ENCODE measurements at places on chromosomes 5 and 9.

DNA sequence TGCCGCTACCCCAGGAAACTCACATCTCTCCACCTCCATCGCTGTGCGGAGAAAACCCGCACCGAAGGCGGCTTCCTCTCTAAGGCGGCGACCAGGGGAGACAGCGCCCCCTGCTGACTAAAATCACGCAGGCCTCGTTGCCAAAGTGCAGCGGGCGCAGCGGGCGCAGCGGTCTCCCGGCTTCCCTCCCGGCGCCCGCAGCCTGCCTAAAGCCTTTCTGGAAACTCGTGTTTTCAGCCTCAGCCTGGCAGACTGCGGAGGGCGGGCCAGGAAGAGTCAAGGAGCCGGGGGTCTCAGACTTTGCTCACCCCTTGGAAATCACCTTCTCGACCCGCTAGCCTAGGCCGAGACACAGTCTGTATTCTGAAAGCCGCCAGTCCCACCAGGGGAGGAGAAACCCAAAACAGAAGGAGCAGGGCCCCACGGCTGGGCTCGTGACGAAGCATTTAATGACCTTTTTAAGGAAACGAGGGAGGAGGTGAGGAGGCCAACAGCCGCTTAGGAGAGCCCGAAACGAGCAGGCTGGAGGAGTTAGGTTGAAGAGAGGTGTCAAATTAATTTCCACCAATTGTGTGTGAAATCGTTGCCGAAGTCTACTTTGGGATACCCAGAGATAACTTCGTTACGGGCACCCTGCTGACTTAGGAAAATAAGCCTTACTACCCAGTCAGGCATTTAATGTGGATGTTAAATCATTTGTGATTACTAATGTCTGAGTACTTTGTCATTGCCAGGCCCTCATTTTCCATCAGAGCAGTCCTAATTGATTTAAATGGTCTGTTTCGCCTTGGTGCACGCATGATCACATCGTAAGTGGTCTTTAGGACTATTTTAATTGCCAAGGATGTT is 7.3 kb upstream of the FOXB2 start:
- no peak for DNase-seq

- no peak for DNase-seq
Measured at GRCh38 chr9:114826431-114826830, 20.6 kb upstream of the TNFSF15 start.

DNA sequence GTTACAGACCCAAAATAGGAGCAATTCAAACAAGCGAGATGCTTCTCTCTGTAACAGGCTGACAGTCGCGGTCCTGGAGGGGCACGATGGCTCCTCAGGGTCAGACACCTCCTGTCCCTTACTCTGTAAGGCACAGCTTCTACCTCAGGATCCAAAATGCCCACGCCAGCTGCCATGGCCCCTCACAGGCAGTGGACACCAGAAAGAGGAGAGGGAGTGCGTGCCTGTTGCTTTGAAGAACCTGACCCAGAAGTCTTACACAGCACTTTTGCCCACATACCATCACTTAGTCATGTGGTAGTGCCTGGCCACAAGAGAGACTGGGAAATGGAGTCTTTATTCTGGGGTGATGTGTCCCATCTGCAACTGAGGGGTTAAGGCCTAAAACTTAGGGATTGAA is 11.6 kb upstream of the ABL1 start:
- DNase-seq, result no peak

DNA sequence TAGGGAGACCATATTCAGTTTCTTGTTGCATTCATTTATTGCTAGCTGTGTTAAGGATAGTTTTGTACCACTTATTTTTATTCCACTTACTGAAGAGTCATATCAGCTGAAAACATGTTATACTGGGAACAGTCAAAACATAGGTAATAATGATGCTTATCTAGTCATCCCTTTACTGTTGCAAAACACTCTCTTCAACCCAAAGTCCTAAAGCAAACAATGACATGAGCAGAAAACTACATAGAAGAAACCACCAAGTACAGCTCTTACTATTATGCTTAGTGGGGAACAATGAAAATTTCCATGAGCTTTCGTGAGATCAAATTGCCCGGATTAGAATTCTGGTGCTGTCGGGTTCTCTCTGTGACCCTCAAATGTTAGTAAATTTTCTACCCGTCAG is 681.4 kb downstream of the NR2F1-AS1 start:
- DNase-seq, result no peak

DNA sequence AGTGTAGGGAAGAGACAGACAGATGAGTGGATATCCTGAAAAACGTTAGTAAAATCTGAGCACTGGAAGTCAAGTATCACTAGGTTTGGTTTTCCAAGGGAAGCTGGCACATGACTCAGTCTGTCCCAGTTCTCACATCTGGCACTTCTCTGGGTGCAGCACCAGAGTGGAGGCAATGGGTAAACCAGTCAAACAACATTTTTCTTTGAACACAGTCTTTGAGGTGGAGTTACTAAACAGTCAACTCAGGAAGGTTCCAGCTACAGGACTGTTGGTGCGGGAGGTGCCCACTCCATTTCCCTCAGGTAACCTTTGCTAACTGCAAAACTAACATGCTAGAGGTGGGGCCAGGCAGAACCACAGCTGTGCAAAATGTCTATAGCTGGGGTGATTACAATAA is 301.4 kb upstream of the RFX3 start:
- no peak for DNase-seq

- no peak for DNase-seq
Measured at GRCh38 chr9:69822116-69822750, 1.6 kb downstream of the CFAP95 start.

DNA sequence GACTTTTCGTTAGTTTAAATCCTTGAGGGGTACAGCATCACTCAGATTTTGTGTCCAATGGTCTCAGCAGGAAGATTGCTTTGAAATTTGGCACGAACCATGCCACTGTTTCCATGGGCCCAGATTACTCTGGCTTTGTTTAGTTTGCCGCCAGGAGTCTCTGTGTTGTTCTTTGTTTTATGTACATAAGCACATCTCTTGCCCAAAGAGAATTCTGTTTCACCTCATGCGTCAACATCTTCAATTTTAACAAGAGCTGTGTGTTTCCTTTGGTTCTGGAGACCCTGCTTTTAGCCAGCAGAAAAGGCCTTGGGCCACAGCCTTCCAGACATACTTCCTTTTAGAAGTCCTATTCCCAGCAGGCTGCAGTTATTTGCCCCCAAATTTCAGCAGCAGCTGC is 62.4 kb downstream of the TNPO1 start:
- DNase-seq, result no peak

DNA sequence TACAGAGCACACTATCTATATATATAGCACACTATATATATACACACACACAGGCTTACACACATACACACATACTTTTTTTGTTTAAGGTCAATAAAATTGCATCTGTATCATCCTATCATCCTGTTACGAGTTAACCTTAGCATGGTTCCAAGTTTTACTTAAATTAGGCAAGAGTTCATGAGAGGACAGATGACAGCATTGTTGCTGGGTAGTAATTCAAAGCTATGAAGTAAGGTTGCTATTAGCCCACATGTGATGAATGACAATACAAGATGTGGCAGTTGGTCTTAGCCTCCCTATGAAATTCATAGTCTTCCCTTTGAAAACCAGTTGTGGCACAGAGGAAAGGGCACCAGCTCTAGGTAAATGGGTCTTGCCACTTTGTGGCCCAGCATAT is 438.1 kb downstream of the ACTL7B start:
- no peak for DNase-seq

DNA sequence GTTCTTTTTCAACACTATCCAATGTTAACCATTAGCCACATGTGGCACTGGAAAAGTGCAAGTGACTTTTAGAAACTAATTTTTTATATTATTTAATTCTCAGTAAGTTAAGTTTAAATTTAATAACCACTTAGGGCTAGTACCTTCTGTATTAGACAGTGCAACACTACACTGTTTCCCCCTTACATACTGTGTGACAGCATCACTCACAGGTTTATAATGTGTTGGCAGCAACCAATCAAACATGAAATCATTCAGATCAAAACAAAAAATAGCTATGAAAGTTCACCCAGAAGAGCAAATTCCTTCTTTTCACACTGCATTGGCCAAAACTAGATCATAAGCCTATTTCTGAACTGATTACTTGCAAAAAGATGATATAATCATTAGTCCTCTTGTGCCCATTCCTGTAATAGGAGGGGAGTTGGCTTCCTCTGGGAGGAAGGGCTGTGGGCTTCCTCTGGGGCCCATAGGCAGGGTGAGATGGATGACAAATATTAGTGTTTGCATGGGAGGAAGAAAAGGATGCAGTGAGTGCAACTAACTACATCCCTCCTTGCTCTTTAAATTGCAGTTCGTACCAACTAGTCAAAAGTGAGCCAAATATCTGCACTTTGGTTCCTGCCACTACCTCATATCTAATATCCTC is 708.1 kb upstream of the RGMB start:
- DNase-seq, result no peak

DNA sequence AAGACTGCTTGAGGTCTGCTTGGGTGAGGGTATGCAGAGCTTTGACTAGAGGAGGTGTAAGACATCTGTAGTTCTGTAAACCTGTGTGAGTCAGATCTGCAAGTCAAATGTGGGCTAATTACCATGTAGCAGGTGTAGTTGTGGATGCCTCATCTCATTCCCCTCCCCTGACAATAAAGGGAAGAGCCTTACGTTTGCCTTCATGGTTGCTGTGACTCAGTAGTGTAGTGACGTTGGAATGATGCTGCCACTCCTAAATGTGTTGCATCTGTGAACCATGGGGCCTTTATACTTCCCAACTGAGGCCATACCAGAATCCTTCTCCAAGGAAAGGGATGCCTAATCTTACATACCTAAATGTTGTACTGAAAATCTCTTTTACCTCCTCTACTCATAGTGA is 26.0 kb downstream of the PRDM6 start:
- DNase-seq, result no peak

- no peak for DNase-seq
Measured at GRCh38 chr5:65907135-65907534, 19.2 kb upstream of the ERBIN start.

DNA sequence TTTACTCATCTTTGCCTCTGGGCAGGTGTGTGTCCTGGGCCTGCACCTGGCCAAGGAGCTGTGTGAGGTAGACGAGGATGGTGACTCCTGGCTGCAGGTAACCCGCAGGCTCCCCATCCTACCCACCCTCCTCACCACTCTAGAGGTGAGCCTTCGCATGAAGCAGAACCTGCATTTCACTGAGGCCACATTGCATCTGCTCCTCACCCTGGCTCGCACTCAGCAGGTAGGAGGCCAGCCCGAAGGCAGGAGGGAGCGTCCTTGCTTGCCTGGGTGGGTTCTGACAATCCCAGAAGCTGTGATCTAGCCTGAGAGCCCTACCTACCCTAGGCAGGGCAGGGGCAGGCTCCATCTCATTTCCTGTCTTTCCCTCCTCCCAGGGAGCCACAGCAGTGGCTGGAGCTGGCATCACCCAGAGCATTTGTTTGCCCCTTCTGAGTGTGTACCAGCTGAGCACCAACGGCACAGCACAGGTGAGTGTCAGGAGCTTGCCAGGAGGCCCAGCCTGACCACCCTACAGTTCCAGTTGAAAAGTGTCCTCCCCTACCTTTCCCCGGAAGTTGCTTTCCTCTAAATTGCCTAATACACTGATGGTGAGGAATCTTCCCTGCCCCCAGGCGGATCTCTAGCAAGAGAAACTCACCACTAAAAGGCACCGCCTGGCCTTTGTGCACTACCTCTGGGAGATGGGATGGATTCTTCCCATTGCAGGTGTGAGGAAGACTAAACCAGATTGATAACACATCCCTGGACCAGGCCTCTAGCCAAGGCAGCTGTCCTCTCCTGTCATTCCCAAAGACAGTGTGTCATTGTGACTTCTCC is 26.4 kb downstream of the SH3GLB2 start:
- DNase-seq, result no peak

DNA sequence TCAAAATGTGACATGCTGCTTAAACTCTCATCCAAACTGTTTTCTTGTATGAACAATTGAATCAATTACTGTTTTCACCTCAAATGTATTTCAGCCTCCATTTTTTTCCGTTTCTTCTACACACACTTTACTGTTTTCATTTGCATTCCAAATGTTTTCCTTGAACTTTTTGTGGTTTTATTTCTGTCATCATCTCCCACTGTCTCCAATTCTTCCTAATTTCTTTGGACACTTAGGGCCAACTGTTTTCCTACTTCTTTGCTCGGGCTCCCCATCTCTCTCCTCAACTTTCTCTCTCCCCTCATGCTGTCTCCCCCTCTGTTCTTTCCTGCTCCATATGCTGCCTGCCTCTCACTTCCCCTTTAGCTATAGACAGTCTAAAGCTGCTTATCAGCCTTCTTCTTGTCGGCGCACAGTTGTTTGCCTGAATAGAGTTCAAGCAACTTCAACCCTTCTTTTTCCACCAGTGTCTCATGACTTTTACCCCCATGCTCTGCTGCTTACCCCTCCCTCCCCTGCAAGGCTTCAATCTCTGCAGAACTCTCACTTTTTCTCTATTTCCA is 443.4 kb downstream of the DTWD2 start:
- no peak for DNase-seq

DNA sequence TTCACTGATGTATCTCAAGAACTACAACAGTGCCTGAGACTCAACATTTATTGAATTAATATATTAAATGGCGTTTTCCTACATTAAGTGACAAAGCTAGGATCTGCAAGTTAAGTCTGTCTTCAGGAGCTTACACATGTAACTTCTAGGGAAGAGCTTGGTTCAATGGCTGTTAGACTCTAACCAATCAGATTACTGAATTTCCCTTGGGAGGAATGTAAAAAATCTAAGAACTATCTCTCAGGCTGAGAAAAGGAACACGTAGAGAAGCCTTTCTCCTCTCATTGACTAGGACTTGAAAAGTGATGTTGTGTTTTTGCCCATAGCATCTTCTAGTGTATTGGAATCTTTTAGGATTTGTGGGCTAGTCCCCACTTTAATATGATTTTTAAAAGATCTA is 53.6 kb downstream of the CCNH start:
- DNase-seq, result no peak

- no peak for DNase-seq
Measured at GRCh38 chr5:149053072-149053695, 9.7 kb downstream of the SH3TC2 start.

- no peak for DNase-seq
Measured at GRCh38 chr5:103234239-103234975, 24.2 kb upstream of the MACIR start.

DNA sequence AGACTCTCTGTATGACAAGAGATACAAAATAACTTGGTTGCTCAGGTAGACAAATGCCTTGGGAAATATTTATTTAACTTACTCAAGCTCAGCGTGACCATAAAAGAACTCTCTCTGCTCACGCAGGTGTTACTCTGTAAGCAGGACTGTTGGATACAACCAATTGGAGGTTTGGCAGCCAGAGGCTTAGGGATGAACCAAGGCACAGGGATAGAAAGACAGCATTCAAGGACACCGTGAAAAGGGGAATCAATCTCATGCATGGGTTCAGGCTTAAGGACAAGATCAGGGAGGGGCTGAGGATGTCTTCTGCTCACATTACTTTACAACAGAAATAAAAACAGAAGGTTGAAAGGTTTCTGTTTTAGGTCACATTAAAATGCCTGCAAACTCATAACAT is 389.0 kb upstream of the BRINP1 start:
- no peak for DNase-seq

GRCh38 chr5:91293131-91293530 is 90.0 kb downstream of the ARRDC3 start:
- no peak for DNase-seq

Measured in amygdala (tissue), 56 donors.